Activated CD4-positive, alpha-beta T cell treated with anti-CD3 and anti-CD28 coated beads, Interleukin-2, amount 50 U/mL, for 48 hours (primary cell): ENCODE measurements at places on chromosomes 12 and 14.

DNA sequence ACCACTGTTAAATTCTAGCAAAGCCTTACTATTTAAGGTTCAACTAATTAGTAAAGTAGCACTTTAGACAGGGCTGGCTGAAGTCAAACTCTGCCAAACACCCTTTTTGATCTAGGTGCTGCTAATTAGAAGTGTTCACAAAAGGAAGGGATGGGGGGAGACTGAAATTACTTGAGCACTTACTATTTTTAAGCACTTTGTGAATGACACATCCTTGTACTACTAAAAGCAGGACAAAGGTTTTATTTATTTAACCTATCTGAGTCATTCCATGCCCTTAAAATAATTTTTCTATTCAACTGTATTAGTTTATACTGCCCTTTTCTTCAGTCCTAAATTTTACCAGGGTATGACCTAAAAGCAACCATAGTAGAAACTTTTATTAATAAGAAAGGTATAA is 20.1 kb downstream of the MBIP start:
- no peak for DNase-seq

DNA sequence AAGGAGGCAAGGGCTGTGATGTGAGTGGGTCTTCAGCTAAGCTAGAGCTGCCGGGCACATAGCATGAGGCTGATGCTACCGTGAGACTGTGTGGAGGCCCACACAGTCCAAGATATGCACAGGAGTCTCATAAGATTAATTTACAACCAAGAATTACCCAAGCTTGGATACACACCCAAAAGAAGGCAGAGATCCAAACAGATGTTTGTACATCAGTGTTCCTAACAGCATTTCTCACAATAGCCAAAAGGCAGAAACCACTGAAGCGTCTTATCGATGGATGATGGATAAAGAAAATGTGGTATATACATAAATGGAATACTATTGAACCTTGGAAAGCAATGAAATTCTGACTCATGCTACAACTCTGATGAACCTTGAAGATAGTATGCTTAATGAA is 40.8 kb upstream of the RIC8B start:
- no peak for DNase-seq

GRCh38 chr12:1608713-1609119 is 14.3 kb upstream of the FBXL14 start:
- no peak for DNase-seq

DNA sequence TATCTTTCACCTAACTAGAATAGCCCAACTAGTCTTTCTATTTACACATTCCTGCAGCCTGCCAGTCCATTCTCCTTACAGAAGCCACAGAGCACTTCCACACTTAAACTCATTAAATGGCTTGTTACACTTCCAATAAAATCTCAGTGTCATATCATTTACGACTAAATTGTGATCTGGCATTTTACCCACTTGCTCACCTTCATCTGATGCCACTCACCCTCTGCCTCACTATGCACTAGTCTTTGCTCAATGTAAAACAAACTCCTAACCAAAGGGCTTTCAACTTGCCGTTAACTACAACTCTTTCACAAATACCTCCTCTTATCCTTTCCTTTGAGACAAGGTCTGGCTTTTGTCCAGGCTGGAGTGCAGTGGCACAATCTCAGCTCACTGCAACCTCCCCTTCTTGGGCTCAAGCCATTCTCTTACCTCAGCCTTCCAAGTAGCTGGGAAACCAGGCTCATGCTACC is 24.1 kb downstream of the YAF2 start:
- DNase-seq, result no peak

DNA sequence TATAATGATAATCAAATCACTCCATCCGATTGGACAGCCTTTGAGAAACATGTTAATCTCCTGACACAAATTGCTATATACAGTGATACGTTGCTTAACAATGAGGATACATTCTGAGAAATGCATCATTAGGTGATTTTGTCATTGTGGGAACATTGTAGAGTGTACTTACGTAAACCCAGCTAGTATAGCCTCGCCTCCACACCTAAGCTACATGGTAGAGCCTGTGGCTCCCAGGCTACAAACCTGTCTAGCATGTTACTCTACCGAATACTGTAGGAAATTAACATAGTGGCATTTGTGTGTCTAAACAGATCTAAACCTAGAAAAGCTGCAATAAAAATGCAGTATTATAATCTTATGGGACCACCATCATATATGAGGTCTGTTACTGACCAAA is 128.6 kb upstream of the PWP1 start:
- DNase-seq, result no peak

GRCh38 chr14:53226553-53226952 is 73.4 kb upstream of the DDHD1 start:
- DNase-seq, result no peak

DNA sequence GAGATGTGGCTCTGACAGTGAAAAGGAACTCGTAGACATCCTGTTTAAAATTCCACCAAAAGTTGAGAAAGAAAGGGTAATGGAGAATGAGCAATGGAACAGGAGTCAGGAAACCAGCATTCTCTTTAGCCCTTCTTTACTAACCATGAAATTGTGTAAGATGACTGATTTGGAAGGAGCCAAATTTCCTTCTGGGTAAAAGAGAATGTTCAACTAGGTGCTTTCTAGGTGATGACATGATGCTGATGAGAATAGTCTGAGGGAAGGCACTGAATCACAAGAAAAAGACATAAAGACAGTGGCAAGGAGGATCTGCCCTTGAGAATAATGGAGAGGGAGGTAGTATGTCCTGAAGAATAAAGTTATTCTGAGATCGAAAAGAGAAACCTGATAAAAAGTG is 2.2 kb downstream of the TSHR start:
- no peak for DNase-seq

DNA sequence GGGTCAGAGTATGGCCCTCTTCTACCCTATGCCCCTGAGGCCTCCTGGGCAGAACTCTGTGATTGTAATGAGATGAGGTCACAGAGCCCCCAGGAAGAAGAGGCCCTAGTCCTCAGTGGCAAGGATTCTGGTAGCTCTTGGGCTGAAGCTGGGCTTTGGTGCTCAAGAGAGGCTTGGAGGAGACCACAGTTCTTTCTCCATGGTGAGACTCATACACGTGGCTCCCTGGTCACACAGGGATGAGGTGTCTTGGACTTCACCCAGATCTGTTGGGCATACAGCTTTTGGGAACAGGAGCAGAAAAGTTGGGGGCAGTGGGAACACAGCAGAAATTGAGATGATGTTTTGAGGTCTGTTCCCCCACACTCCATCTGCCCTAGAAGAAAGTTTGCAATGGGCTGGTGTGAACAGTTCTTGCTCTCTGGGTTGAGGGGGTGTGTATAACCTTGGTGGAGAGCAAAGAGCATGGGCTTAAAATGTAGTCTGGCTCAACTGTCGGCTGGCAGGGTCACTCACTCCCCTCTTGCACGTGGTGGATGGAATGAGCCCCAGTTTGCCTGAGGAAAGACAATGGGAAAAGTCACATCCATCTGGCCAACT is at the start of gene KRT86:
TSS of gene KRT86 (plus strand) at position 125 of the 600 bp plus-strand sequence. CDS start 27,272 bp downstream, outside the sequence.
- DNase-seq, result no peak

- DNase-seq, result no peak
Measured at GRCh38 chr14:100476012-100476822, 111.0 kb downstream of the BEGAIN start.

DNA sequence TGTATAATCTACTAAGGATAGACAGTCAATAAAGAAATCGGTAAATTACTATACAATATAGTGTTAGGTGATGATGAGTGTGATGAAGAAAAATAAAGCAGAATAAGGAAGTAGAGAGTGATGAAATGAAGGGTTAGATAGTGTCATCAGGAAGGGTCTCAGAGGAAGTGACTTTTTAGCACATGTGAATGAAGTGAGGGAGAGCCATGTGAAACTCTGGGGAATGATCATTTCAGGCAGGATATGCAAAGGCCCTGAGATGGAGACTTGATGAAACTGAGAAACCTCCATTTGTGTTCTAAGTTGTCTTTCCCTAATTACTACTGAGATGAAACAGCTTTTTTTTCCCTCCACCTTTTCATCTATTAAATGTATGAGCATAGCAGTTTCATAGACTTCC is 19.4 kb upstream of the GNPTAB start:
- no peak for DNase-seq

- DNase-seq, result no peak
Measured at GRCh38 chr12:121697093-121697698, 15.4 kb upstream of the TMEM120B start.

DNA sequence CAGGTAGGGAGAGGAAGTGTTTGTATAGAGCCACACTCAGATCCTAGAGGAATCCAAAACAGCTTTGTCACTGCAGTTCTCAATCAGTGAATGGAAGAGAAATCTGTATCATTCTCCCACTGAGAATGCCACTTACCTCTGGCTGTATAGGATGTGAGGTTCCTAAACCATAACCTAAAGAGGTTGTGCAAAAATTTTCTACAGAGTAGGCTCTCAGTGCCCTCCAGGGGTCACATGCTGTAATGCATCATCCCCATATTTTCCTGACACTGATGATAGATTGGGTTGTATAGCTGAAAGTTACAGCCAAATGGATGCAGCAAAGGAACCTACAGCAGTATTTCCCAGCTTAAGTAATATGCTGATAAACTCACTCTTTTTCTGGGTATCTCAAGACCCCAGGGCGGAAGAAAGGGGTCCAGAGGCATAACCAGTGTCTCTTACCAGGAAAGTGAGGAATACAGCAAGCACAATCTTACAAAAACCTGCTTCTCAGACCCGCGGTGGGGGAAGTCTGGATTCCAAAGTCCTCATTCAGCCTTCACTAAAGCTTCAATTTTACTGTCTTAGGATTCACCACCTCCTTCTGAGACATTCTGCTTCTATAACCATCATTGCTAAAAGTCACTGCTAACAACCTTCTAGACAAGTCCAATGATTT is 3.8 kb downstream of the BCDIN3D start:
- DNase-seq, result peak; percentile 38

DNA sequence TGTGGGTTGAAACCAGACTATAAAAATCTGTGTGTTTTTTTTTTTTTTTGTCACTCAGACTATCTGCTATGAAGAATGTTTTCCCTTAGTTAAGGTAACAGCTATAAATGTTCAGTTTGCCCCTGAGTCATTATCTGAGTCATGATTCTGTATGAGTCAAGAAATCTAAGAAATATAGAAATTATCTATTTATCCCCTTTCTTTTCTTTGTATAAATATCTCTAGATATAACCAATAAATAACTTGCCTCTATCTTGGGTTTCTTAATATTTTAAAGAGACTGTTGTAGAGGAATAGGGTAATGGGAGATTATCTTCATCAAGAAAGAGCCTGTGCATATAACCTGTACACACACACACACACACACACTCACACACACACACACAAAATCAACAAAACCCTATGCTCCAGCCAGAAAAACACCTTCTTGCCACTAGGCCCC is 161.7 kb upstream of the EEA1 start:
- no peak for DNase-seq

DNA sequence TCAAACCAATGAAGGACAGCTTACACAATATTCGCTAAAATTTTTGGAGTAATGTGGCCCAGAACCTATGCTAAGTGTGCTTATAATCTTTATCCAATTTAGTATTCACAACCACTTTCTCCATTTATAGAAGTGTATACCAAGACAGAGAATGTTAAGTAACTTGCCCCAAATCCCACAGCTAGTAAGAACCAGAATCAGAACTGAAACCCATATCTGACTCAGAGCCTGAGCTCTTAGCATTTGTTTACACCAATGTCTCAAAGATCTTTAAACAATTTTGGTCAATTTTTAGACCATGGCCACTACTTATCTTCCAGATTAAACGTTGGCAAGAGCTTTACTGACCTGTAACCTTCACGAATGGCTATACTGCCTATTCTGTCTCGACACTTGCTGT is 53.0 kb downstream of the PAPLN start:
- DNase-seq, result no peak

DNA sequence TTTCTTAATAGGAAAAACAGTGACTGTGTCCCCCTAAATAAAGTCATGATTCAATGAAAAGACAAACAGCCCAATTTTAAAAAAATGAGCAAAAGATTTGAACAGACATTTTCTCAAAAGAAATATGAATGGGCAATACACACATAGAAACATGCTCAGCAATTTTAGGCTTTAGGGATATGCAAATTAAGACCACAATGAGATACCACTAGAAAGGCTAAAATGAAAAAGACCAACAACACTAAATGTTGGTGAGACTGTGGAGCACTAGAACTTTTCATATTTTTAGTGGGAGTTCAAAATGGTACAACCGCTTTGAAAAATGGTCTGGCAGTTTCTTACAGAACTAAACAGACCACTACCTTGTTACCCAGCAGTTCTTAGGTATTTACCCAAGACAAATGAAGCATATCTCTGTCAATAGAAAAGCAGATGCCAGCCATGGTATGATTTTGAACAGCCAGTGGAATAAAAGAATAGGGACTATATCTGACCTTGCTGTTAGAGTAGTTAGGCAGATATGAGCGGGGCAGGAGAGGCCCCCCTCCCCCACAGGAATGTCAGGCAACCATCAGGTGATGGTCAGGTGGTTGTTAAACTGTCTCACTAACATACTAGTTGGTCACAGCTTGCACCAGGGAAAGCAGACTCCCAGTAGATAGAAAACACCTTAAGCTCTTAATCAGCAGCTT is 108.8 kb downstream of the PRKCH start:
- no peak for DNase-seq

DNA sequence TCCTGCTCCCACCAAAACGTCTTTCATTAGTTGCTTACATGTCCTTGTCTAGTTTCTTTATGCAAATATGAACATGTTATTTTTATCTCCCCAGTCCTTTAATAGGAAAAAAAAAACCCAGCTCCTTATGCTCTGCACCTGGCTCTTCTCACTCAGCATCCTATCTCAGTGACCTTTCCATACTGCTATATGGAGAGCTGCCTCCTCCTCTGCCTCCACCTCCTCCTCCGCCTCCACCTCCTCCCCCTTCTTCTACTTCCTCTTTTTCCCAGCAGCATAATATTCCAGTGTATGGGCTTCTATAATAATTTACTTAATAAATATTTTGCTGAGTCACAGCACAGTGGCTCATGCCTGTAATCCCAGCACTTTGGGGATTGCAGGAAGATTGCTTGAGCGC is 31.5 kb downstream of the ABCB9 start:
- DNase-seq, result no peak

DNA sequence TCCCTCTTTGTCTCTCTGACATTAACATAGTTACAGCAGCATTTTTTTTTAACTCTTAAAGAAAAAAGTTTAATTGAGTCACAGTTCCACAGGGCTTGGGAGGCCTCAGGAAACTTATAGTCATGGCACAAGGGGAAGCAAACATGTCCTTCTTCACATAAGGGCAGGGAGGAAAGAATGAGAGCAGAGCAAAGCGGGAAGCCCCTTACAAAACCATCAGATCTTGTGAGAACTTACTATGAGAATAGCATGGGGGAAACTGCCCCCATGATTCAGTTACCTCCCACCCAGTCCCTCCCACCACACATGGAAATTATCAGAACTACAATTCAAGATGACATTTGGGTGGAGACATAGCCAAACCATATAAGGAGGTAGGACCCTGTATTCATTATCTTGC is 96.2 kb downstream of the PLBD1 start:
- no peak for DNase-seq
